ENCODE measurements at places on chromosomes 4 and X.
A peak's percentile ranks its signal among the peaks of the same experiment; 100 is the strongest.

GRCh38 chr4:147327322-147327721 lies 153.6 kb upstream of the EDNRA start:
- no peak for DNase-seq

- DNase-seq = no peak
These were observed 329.7 kb upstream of the GATB start for GRCh38 chr4:152090543-152090942.

- peak; percentile 14 for DNase-seq
These were observed 338.3 kb upstream of the GALNT7 start for GRCh38 chr4:172830295-172830764.

DNA sequence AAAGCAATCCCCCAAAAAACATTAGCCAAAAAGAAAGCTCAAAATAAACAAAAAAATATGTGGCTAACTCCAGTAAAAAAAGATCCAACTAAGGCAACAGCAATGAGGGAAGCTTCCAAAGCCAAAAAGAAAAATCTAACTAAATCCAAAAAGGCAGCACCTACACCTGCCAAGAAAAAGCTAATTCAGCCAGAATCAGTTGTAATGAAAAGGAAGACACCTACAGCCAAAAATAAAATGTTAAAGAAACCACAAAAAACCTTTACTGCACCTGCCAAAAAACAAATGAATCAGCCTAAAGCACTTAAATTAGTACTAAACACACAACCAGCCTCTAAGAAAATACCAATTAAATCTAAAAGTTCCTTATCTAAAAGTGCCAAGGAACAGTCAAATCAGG lies 37.2 kb upstream of the CABS1 start:
- no peak for DNase-seq

GRCh38 chr4:13176741-13177142 lies 307.4 kb downstream of the RAB28 start:
- DNase-seq = no peak

GRCh38 chr4:168907119-168907698 lies 102.8 kb downstream of the CBR4 start:
- no peak for DNase-seq

DNA sequence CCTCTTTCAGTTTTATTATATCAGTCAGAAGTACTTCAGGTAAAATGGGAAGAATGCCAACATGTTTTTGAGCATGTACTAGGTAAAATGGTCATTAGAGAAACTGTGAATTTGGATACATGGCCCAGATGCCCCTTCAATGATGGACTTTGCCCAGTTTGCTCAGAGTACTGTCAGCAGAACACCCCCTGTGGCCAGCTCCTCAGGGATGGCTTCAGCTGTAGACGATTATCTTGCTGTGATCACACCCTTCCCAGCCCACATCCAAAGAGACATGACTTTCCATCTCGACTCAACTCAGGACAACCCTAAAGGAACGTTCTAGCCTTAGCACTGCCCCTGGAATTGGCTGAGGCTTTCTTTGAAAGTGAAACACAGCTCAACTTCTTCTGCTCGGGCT lies 439.1 kb downstream of the PACRGL start:
- DNase-seq = no peak

- DNase-seq = no peak
These were observed 6.4 kb upstream of the ZNF674 start for GRCh38 chrX:46551494-46552128.

DNA sequence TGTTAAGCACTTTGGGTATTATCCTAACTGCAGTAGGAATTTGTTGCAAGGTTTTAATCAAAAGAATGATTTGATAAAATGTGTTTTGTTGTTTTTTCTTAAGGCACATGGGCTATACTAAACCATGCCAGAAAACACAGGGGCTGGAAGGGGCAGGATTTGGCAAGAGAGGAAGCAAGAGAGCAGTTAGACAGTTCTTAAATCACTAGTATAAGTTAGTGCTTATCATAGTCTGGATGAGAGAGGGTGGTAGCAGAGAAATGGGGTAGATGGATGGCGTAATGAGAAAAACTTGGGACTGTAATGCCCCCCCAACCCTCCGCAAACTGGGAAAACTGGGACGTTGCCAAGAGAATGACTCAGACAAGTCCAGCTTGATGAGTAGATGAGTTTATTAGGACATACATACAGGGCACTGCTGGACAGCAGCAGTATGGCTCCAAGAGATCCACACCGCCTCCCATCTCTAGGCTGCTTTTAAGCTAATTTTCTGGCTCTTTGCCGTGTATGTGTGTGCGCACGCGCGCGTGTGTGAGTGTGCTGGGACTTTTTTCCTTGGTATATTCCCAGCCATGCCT lies 151.5 kb downstream of the PDLIM5 start:
- DNase-seq = no peak

DNA sequence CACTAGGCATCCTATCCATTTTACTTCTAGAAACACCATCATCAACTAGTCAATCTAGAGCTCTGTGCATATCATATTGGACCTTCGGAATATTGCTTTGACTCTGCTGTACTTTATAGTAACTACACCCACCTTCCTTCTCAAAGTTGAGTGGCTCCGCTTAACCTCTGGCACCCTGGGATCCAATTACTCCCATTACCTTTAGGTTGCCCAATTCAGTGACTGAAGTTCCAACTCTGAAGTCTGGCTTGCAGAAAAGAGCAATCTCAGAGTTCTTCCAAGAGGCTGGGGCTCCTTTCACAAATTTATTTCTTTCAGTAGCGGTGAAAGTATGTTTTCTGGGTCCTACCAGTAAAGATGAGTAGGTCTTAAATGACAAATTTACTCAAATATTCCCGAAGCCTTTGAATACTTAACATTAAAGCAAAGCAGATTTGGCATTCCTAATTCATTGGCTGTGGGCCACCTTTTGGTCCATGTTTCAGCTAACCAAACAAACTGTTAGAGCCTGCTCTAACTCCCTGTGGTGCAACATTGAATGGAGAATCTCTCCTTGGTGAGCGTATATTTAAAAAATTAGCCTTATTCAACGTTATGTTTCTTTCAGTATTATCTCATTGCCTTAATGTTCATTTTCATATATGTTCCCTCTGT lies 1215.8 kb downstream of the RAPGEF2 start:
- no peak for DNase-seq

DNA sequence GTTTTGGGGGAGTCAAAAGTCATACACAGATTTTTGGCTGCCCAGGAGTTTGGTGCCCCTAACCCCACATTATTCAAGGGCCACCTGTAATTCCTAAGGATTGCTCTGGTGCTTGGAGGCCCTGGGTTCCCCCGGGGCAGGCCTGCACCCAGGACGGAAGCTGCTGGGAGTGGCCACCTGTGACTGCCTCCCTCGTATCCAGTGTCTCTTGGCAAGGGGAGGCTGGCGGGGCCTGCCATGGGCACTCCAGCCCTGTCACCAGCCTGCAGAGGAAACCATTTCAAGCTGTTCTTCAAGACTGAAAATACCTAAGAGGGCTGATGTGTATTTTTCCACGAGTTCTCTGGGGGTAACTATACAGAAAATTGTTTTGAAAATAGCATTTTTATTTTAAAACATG lies 24.5 kb upstream of the GPR78 start:
- DNase-seq = no peak

- DNase-seq = no peak
These were observed 222.4 kb downstream of the GALNTL6 start for GRCh38 chr4:172035562-172035961.

DNA sequence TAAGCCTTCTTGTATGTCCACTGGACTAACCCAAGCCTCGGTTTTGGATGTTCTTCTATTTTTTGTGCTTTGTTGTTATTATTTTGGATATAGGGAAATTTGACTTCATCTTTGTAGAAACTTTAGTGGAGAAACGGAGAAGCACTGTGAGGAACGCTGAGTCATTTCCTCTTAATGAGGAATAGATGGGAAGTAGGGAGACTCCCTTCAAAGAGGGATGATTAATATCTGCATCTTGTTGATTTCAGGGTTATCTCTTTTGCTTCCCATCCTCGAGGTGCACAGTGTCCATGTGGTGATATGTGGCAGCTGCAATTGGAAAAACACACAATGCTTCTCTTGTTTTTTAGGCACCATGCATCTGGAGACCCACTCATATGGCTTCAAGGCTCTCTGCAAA lies 1147.9 kb downstream of the NLGN4X start:
- no peak for DNase-seq

DNA sequence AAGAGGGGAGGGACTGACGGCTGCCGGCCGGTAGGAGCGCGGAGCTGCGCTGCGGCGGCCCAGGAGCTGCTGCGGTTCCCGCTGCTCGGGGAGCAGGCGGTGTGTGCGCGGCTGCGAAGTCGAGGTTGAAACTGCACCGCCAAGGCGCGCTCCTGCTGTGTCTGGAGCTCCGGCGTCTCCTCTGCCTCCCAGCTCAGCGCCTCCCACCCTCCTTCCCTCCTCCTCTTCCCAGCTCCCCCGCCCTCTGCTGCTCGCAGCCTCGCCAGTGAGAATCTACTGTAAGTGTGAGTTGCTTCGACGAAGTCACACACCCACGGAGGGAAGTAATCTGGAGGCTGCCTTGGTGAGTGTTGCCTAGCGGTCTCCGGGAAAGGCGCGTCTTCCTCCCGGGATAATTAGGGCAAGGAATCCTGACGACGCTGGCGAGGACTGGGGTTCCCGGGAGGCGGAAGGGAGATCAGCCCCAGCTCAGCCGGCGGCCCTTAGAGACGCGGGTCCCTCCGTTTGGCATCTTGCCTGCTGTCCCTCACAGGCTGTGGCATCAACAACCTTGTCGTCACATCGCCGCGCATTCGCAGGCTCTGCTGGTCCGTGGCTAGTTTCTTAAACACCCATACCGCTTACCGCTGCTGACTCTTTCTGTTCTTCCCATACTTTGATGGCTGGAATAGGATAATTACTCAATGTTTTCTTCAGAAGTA lies at the start of gene EPHA5:
Gene EPHA5, minus strand, starts transcription at position 159 of the 701 bp plus-strand sequence. CDS start 747 bp downstream, outside the sequence.
- DNase-seq = peak; percentile 57

GRCh38 chr4:102104278-102104677 lies 241.0 kb downstream of the SLC39A8 start:
- DNase-seq = no peak

GRCh38 chrX:24767557-24767956 lies 73.8 kb downstream of the POLA1 start:
- no peak for DNase-seq

- DNase-seq = no peak
These were observed 497 bp downstream of the HPGD start for GRCh38 chr4:174521800-174522182.

DNA sequence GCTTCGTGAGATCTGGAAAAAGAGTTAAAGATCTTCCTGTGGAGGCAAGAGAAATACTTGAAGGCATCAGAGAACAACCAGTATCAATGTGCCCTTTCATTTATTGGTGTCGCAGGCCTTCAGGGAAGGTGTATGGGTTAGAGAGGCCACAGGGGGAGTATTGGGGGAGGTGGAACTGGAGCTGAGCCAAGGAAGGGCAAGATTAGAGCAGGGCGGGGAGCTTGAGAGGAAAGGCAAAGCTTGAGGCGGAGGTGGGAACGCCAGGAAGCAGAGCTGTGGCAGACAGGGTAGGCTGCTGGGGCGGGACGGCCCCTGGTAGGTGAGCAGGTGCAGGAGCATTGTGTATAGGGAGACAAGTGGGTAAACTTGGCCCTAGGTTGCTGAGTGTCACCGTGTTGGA lies 329.9 kb downstream of the ARHGAP10 start:
- no peak for DNase-seq

- DNase-seq = no peak
These were observed 144.0 kb downstream of the ADAM29 start for GRCh38 chr4:175062183-175062592.

GRCh38 chr4:2269618-2270163 lies 7.8 kb upstream of the MXD4 start:
- DNase-seq = no peak

- no peak for DNase-seq
These were observed 5.9 kb upstream of the ARSD start for GRCh38 chrX:2934715-2935710.

GRCh38 chr4:146275370-146275769 lies 61.0 kb downstream of the REELD1 start:
- no peak for DNase-seq

DNA sequence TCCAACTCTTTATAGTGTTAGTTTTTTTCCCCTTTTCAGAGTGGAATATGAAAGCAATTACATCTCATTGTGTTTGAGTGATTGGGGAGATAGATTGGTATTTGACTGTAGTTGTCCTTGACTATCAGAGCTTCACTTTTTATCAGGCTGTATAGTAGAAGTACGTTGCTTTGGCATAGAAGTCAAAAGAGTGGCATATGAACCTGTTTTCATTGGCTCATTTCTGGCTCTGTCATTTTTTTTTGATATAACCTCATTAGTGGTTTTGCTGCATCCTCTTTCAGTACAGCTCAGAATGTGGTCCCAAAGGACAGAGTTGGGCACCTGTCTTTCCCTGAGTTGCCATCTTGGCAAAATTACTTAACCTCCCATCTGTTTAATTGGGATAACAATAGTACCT lies 1.4 kb downstream of the TMA16 start:
- no peak for DNase-seq

DNA sequence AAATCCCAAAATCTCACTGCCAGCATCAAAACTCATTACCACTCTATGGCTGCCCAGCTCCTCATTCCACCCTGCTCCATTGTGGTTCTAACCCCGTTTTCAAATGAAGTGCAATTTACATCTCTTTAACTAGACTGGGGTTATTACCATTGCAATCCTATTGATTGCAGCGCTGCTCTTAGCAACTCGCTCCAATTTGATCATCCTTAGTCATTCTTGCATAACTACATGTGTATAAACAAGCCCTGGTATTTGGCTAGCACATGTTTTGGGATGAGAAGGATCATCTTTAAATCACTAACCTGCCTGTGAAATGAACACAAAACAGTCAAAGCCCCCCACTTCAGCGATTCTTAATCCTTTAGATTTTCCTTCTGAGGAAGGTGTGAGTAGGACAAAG lies 340.1 kb upstream of the PPARGC1A start:
- no peak for DNase-seq

- DNase-seq = peak; percentile 93
These were observed at the start of gene RUFY3 for GRCh38 chr4:70721747-70722146. Gene RUFY3, plus strand, starts transcription at chr4:70721964. Its CDS starts 610 bp downstream, at chr4:70722574.

GRCh38 chr4:138935135-138935807 lies 80.3 kb upstream of the NOCT start:
- no peak for DNase-seq

- peak; percentile 7 for DNase-seq
These were observed 1.3 kb downstream of the NKRF start for GRCh38 chrX:119604766-119605463.

GRCh38 chrX:122504026-122504425 lies 680.1 kb upstream of the GRIA3 start:
- no peak for DNase-seq

GRCh38 chrX:155028877-155029291 lies 2.2 kb downstream of the FUNDC2 start:
- DNase-seq = no peak

All from NCI-H146 (cell line).